Right hindlimb (tissue), 1 donor: ENCODE measurements at places on chromosomes 4 and X.

- DNase-seq: peak; percentile 38
Measured at GRCh38 chrX:130393451-130394074, 8.1 kb upstream of the GPR119 start.

DNA sequence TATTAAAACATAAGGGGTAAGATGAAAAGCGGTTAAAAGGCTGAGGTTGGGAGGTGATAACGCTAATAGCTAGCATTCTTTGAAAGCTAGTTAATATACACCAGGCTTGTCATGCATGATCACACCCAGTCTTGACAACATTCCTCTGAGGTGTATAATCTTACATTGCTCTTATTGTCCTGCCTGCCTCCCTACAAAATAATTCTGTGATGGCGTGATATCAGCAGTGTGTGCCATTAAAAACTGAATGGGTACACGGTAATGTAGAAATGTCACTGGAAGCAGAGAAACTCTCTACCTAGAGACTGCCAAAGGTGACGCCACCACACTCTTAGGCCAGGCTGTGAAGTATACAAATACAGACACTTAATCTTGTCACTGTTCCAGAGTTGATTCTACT is 68.1 kb downstream of the DIAPH2 start:
- no peak for DNase-seq

DNA sequence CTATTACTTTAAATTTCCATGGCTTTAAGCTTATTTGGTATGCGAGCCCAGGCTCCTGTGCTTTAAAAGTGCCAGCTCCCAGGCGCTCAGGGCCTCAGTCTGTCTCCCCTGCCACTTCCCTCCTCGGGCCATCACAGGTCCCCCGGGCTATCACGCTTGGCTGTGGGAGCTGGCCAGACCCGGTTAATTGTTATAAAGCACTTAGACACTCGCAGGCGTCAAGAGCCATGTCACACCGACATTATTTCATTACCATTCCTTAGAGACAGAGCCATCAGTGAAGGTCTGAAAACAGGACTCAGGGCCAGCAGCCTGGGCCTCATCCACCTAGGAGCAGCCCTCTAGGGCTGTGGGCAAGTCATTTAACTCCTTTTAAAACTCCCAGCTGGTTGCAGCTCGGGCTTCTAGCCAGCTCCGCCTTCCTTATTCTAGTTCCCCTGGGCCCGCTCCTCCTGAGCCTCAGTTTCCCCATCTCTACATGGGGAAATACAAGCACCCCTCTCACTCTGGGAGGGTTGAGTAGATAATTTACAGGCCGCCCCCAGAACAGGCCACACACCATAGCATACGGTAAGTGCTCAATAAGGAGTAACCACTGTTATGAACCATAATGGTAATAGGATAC is 99.0 kb downstream of the HMX1 start:
- no peak for DNase-seq

GRCh38 chr4:76201276-76201675 is 12.3 kb downstream of the SCARB2 start:
- no peak for DNase-seq

DNA sequence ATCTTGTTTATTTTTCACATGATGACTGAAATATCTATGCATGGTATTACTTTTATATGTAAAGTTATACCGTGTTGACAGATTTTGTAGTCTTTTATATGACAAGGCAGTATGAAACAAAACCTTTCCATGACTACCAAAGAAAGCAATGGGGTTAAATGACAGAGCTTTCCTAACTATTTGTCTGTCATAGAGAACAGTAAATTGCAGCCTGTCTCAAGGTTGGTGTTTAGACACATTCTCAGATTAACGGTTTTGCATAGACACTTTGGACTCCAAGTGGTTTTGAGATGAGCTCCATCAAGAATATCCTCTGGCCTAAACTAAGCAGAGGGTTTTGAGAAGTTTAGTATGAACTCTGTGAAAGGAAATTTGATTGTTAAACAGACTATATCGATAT is 180.7 kb upstream of the TENM3 start:
- no peak for DNase-seq

GRCh38 chr4:19905024-19905423 is 346.7 kb upstream of the SLIT2 start:
- DNase-seq: no peak

GRCh38 chrX:56343219-56343618 is 111.1 kb downstream of the KLF8 start:
- DNase-seq: no peak

- DNase-seq: peak; percentile 77
Measured at GRCh38 chr4:151674804-151675391, 85.9 kb downstream of the GATB start.

GRCh38 chr4:53747401-53747800 is 156.1 kb upstream of the LNX1 start:
- DNase-seq: no peak

GRCh38 chrX:149638860-149639259 is 7.3 kb upstream of the TMEM185A start:
- DNase-seq: no peak

DNA sequence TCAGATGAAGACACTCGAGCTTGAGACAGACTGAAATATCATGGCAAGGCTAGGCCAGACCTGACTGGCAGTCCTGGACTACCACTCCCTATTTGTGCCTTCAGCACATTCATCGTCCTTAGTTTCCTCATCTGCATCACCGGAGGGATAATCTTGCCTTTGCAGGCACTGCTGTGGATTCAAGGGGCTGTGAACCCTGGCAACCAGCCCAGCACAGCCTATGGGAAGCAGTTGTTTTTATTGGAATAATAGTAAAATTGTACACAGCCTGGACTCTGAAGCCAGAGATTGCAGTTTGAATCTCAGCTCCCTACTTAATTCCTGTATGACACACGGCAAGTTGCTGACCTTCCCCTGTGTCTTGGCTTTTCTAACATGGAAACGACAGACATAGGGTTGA is 161.0 kb downstream of the NSUN7 start:
- DNase-seq: no peak

DNA sequence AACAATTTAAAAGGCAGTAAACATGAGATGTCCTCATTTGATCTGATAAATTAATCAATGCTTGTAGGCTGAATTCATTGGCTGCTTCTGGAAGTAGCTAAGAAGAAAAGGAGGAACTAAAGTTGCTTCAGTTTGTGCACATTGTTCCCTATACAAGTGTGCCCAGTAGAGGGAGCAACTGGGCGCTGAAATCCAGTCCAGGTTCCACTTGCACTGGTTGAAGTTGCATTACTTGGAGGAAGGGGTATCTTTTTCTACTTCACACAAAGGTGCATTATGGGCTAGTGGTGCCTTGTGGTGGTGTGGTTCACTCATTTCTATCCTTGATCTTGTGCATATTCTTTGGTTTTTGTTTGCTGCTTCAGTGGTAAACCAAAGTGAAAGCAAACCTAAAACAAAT is 67.9 kb upstream of the SOX3 start:
- DNase-seq: peak; percentile 18

DNA sequence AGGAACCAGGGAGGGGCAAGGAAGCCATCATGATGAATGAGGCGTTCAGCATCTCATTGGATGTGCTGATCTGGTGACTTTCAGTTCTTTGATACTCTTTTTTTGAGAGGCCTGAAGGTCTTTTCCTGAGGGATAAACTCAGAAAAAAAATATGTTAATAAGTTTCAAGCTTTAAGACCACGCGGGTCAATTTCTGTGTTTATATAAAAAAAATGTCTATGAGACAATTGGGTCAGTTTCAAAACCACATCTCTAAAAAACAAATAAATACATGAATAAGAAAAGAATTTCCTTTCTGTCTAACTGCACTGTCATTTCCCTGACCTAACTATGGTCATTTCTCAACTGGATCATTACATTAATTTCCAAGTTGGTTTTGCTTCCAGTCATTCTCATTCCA is 62.6 kb downstream of the TRIML1 start:
- no peak for DNase-seq

DNA sequence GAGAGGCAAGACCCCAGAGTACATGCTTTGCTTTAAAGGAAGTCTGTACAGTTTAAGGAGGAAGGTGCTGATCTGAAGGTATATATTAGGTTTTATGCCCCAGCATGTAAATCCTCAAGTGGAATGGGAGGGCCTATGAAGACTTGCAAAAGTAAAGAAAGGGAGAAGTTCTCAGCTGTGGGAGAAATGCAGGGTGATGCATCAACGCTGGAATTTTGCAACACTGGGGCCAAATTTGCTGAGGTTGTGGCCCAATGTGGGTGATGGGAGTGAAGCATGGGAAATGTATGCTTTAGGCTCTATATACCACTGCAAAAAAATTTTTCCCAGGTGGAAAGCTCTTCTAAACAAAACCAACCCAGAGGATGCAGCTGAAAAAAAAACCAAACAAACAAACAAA is 33.8 kb upstream of the GPR174 start:
- DNase-seq: no peak

DNA sequence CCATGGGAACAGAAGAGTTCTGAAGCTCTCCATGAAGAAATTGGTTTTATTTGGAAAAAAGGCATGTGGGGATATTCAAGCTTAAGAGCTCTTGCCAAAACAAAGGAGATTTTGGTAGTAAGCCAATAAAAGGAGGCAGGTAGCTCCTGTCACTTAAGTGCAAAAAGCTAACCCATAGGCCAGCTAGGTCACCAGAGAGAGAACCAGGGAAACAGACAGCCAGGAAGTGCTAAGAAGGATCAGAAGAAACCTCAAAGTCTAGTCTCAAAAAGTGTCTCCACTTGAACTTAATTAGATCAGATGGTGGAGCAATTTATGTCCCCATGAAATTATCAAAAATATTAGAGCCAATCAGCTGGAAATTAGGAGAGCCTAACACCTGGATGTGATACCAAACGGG is 49.2 kb downstream of the CD40LG start:
- no peak for DNase-seq

GRCh38 chr4:90328558-90328957 is 201.4 kb downstream of the CCSER1 start:
- no peak for DNase-seq

DNA sequence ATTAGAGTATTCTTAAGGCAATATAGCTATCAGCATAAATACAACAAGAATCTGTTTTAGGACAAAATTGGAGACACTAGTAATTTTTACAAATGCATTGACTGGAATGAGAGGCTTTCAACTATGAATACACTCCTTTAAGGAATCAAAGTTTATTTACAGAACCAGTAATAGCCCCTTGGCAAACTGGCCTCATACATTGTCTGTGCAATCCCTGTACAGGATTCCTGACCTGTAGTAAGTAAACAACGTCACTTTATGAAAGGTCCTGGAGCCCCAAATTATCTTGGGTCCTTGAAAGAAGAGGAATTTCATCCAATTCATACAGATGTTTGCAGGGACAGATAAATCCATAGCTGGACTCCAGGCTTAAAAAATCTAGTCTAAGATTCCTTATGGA is 25.4 kb upstream of the CXCL3 start:
- no peak for DNase-seq

GRCh38 chr4:5357870-5358269 is 306.6 kb downstream of the STK32B start:
- DNase-seq: no peak

- DNase-seq: peak; percentile 70
Measured at GRCh38 chr4:27684610-27685011, 824.0 kb downstream of the STIM2 start.

DNA sequence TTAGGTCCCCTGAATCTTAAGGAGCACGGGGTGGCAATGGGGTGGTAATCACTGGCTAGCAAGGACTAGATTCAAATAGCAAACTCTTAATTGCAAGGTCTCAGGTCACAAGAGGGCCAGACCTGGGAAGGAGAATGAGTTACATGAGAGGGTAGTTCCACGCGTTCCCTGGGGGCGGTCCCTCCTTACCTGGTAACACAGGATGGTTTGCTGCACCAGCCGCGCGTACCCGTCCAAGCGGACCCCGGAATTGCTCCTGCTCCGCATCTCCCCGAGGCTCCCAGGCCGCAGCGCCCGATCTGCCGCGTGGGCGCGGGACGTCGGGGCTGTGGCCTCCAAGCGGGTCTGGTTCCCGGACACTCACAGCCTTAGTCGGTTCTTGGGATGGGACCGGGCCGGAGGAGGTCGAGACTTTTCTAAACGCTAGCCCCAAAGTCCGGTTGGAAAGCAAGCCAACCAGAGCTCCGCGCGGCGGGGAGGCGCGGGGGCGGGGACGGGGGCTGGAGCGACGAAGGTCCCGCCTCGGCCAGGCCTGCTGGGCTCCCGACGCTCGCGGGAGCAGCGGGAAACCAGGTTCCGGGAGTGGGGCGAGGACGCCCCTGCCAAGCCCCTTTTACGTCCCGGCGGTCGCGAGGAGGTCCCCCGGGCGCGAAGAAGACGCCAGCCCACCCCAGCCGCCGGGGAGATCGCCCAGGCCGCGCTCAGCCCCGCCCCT is at the start of gene PHKA2:
TSS of gene PHKA2 (minus strand) at position 449 of the 715 bp plus-strand sequence. CDS start at position 267, 182 bp downstream.
- DNase-seq: peak; percentile 70

DNA sequence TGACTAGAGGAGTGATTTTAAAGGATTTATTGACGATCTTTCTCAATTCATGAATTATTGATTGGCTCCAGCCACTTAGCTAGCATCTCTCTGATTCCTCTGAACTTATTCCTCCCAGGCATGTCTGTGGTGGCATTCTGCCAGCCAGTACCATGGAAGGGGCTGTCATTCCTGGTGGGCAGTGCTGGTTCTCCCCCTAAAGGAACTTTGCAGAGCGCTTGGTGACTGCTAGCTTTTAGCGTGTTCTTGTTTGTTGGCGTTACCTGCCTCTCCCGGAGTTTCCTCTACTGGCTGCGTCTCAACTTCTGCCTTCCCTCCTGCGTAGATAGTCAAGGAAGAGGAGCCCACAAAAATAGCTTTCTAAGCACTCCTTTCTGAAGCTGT is 19.3 kb downstream of the SRD5A3 start:
- DNase-seq: no peak

- no peak for DNase-seq
Measured at GRCh38 chrX:153634236-153634635, 12.8 kb upstream of the DUSP9 start.

- DNase-seq: no peak
Measured at GRCh38 chr4:136751556-136751955, 780.7 kb downstream of the PCDH18 start.

DNA sequence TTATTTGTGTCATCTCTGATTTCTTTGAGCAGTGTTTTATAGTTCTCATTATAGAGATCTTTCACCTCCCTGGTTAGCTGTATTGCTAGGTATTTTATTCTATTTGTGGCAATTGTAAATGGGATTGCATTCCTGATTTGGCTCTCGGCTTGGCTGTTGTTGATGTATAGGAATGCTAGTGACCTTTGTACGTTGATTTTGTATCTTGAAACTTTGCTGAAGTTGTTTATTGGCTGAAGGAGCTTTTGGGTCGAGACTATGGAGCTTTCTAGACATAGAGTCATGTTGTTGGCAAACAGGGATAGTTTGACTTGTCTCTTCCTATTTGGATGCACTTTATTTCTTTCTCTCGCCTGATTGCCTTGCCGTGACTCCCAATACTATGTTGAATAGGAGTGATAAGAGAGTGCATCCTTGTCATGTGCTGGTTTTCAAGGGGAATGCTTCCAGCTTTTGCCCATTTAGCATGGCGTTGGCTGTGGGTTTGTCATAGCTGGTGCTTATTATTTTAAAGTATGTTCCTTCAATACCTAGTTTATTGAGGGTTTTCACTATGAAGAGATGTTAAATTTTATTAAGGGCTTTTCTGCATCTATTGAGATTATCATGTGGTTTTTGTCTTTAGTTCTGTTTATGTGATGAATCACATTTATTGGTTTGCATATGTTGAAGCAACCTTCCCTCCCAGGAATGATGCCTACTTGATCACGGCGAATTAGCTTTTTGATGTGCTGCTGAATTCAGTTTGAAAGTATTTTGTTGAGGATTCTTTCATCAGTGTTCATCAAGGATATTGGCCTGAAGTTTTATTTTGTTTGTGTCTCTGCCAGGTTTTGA is 72.7 kb upstream of the BOD1L1 start:
- no peak for DNase-seq
